Fibroblast of the aortic adventitia (primary cell): ENCODE measurements at places on chromosomes 12 and 14. TPM values are rescaled to one million over a fixed set of nuclear protein-coding genes. Genes with fewer than 3 reads are reported as not detected.
A peak's percentile ranks its signal among the peaks of the same experiment; 100 is the strongest.

DNA sequence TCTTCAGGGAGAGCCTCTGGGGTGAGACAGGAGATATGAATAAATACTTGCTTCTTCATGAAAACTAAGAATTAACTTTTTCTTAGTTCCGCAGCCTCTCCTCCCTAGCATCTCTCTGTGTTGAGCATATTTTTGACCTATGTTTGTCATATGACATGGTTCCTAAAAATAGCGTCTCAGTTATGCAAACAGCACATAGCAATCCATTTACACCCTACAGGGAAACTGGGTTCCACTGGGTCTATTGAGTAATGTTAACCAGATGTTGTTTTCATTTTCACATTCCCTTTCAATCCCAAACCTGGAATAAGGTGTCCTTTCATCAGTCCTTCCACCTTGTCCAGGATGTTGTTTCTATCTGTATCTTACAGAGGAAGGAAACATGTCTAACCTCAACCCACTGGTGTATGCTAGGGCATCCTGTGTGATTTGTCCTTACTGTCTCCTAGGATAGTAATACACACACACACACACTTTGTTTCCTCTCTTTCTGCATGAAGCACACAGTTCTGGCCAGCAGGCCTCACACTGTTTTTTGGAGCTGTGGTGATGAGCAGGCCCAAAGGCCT lies 1543.5 kb downstream of the AACS start:
- peak; percentile 64 for DNase-seq

GRCh38 chr12:47941871-47942613 lies 21.4 kb upstream of the TMEM106C start:
- no peak for DNase-seq

DNA sequence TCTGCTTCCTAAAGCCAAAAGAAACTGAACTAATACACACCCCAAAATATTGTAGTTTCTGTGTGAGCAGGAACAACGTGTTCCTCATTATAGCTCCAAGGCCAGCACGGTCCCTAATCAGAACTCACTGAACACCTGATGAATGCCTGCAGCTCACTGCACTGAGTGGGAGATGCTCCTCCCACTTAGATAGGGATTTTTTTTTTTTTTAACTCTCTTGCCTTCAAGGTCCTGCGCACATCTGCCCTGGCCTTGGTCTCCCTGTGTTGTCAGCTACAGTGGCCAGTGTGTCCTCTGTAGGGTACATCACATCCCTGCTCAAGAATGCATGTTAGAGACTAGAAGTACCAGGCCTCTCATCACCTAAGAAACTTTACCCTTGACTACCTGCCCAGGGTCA lies 44.3 kb upstream of the TMPO start:
- DNase-seq, result no peak

GRCh38 chr14:34036319-34036766 lies 85.5 kb upstream of the EGLN3 start:
- DNase-seq, result peak; percentile 58

GRCh38 chr12:16158050-16158449 lies 119.4 kb downstream of the SLC15A5 start:
- DNase-seq, result peak; percentile 2

GRCh38 chr14:65062096-65063075 lies 39.9 kb downstream of the MAX start:
- DNase-seq, result no peak

DNA sequence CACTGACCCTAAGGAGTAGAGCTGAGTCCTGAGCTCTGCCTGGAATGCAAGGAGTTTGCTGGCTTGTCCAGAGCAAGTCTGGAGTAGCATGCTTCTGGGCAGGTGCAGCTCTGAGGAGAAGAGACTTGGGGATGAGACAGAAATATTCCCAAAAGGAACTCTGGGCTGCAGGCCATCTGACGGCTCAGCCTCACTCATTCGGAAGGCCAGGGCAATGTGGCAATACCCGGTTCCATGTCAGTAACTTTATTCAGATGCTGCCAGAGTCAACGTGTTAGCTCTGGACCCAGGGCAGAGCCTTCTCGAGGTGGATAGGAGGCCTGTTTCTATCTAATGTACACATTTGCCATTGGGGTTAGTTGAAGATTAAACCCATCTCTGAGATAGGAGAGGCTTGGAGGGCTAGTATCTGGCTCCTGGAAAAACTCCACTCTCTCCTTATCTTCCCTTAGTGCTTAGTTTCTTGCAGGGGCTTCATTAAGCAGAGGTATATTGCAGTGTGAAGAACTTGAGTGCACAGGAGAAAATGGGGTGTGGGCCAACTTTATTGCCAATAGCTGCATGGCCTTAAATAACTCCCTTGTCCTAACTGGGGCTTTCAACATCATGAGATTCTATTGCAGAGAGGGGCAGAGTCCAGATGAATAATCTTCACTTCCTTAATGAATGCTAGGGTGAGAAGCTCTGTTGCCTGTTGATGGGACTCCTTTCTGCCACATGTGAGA lies 65.6 kb downstream of the NTF3 start:
- DNase-seq, result no peak

GRCh38 chr12:52367876-52368275 lies 595 bp upstream of the KRT85 start:
- DNase-seq, result no peak

- DNase-seq, result no peak
Observed at GRCh38 chr14:51845811-51846210, 14.6 kb upstream of the GNG2 start.

GRCh38 chr12:91320999-91321398 lies 138.4 kb upstream of the DCN start:
- no peak for DNase-seq

- DNase-seq, result peak; percentile 85
Observed at GRCh38 chr12:6039894-6040601, 84.4 kb downstream of the VWF start.

DNA sequence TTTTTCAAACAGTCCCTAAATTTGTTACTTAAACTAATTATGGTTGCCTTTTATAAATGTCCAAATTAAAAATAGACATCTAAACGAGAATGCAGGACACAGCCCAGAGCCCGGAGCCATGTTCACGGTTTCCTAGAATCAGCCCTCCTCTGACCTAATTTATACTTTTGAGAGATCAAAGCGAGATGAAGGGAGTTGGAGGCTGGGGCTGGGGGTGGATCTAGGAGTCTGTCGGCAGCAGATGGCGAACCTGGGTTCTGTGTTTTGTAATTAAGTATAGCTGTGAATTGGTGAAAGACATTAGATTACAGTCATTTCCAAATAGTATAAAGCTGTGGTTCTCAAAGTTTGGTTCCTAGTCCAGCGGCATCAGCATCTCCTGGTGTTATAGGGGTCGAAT lies 210.1 kb downstream of the SLC41A2 start:
- no peak for DNase-seq

DNA sequence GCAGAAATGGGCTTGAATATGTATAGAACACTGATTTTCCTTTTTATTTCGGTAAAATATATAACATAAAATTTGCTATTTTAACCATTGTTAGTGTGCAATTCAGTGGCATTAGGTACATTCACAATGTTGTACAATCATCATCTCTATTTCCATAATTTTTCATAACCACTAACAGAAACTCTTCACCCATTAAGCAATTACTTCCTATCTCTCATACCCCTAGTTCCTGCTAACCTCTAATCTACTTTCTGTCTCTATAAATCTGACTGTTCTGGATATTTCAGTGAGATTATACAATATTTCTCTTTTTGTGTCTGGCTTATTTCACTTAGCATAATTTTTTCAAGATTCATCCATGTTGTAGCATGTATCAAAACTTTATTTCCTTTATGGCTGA lies 8.9 kb upstream of the RNF212B start:
- DNase-seq, result no peak

GRCh38 chr12:9169979-9170634 lies 38.1 kb downstream of the PZP start:
- DNase-seq, result no peak

DNA sequence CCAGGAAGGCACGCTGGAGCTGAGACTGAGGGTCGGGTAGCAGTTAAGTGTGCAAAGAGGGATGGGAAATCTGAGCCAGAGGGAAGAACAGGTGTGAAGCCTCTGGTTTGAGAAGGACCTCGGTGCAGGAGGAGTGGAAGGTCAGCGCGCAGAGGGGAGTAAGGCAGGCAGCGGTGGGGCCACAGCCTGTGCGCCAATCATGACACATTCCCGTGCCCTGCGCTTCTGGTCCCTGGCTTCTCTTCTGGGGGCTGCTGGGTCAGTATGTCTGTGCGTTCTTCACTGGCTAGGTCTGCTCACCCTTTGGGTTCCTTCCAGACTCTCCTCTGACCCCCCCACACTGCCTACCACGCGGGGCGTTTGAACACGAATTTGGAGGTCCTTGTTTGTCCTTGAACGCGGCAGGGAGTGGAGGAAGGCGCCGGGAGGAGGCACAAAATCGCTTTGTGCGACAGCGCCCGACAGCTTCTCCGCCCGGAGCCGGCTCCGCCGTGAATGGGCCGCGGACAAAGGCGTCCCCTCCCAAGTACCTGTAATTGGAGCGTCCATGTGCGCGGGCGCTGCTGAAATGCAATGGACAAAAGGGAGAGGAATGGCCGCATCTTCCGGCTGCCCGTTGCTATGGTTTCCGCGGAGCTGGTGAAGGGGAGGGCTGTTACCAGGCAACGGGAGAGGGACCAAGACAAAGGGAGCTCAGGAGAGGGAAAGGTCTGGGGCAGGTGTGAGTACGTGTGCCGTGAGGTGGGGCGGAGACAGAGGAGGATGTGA lies 207.2 kb upstream of the SRRM4 start:
- DNase-seq, result no peak

GRCh38 chr14:33836203-33836899 lies 114.5 kb downstream of the EGLN3 start:
- no peak for DNase-seq

GRCh38 chr12:52418576-52419110 lies 12.5 kb upstream of the KRT82 start:
- no peak for DNase-seq

DNA sequence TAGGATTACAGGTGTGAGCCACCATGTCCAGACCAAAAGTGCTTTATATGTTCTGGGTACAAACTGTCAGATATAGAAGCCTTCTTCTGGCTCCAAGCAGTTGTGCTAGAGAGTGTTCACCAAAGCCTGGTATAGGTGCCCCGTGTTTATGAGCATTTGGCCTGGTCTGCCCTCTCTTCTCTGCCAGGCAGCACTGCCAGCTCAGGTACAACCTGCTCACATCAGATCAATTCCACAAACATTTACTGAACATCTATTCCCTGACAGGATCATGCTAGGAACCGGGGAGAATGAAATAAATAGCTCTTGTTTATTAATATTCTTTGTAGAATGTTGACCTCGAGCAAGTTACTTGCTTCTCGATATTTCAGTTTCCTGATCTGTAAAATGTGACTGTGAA lies 20.0 kb upstream of the SOCS2 start:
- DNase-seq, result no peak

GRCh38 chr14:75204116-75204515 lies 27.7 kb upstream of the TMED10 start:
- peak; percentile 35 for DNase-seq

DNA sequence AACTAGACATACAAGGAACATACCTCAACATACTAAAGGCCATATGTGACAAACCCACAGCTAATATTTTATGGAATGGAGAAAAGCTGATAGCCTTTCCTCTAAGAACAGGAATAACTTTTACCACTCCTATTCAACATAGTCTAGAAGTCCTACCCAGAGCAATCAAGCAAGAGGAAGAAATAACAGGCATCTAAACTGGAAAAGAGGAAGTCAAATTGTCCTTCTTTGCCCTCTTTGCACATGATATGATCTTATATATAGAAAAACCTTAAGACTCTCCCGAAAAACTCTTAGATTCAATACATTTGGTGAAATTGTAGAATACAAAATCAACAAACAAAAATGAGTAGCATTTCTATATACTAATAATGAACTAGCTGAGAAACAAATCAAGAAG lies 110.0 kb downstream of the ATP23 start:
- no peak for DNase-seq

The RPL36AL gene
- total RNA-seq, result 180 and 525 TPM in 2 replicates

The GYS2 gene
- not detected in 2 replicates for total RNA-seq

The CLEC4D gene
- not detected in 2 replicates for total RNA-seq

The KRT80 gene
- 0.25 and 0.36 TPM in 2 replicates for total RNA-seq

The COX8C gene
- total RNA-seq, result not detected in 2 replicates

The ULK1 gene
- total RNA-seq, result 9.1 and 21.2 TPM in 2 replicates

The LTBP2 gene
- total RNA-seq, result 58.5 and 157 TPM in 2 replicates

The CDCA3 gene
- 23.5 TPM in 1 of 2 replicates, not detected in the other for total RNA-seq

The TMEM106C gene
- 13.4 and 90.7 TPM in 2 replicates for total RNA-seq
